ENCODE measurements at places on chromosomes 4 and X. TPM values are rescaled to one million over a fixed set of nuclear protein-coding genes. Genes with fewer than 3 reads are reported as not detected.

Gene PASD1
- not detected for total RNA-seq

Gene CFAP299
- total RNA-seq: not detected

Gene SLC9B1
- total RNA-seq: not detected

Gene CTSO
- total RNA-seq: 5.5 TPM

Gene SPANXC
- total RNA-seq: not detected

Gene NLGN4X
- not detected for total RNA-seq

Gene GRPEL1
- total RNA-seq: 57.1 TPM

Gene GABRQ
- total RNA-seq: not detected

Gene TBC1D9
- total RNA-seq: 26.5 TPM

Gene ELOVL6
- total RNA-seq: 7.5 TPM

Gene FGF13
- total RNA-seq: 3.0 TPM
